ENCODE measurements at places on chromosomes 5 and 9.

- no peak for DNase-seq
These were observed 223.3 kb downstream of the EBF1 start for GRCh38 chr5:158876263-158876942.

DNA sequence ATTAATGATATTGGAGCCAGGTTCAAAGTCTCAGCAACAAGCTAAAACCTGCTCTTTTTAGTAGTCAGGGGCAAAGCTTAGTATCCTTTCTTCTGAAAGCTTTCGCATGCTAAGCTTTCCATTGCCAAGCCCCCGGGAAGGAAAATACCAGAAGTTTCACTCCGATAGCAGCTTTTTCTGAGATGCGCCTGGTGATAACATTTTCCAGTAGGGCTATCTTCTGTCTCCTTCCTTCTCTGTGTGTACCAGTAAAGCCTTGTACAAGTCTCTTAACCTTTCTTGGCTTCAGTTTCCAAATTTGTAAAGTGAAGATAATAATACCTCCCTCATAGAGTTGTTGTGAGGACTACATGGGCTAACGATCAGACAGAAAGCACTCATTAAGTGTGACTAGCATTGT, 36.7 kb downstream of the DOCK8 start:
- no peak for DNase-seq

- no peak for DNase-seq
These were observed 221.7 kb downstream of the PCSK5 start for GRCh38 chr9:76112151-76112550.

DNA sequence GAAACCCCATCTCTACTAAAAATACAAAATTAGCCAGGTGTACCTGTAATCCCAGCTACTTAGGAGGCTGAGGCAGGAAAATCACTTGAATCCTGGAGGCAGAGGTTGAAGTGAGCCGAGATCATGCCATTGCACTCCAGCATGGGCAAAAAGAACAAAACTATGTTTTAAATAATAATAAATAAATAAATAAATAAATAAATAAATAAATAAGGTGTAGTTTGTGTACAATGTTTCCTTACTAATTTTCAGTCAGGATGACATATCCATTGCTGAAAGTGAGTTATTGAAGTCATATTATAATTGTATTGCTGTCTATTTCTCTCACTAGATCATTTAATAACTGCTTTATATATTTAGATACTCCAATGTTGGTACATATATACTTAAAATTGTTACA, 581.5 kb upstream of the DAB2 start:
- DNase-seq = no peak

- no peak for DNase-seq
These were observed 19.8 kb upstream of the KCNV2 start for GRCh38 chr9:2697492-2697891.

GRCh38 chr5:86542532-86542931, 75.2 kb upstream of the COX7C start:
- no peak for DNase-seq
